Right ventricle myocardium inferior (tissue), 1 donor: ENCODE measurements at places on chromosomes 5 and 9. TPM values are rescaled to one million over a fixed set of nuclear protein-coding genes. Genes with fewer than 3 reads are reported as not detected.

Gene LIX1
- total RNA-seq: not detected

DNA sequence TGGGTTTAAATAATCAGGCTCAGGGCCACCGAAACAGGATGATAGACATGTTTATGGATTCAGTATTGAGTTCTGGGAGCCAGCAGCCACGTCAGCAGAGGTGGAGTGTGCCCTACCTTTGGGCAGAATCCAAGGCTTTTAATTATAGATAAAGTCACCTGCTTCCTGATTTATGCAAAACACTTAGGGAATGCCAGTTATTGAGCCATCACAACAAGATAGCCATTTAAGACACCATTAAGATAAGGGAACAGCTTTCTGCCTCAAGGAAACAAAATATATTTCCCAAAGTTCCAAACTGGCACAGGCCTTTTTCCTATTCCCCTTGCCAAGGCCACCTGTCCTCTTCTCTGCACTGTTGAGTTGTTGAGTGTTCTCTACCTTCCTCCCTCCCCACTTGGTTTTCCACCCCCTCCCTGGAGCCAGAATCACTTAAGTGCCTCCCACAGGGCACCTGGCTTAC lies 2.4 kb downstream of the CCL28 start:
- no peak for DNase-seq

Gene CARTPT
- total RNA-seq: not detected

DNA sequence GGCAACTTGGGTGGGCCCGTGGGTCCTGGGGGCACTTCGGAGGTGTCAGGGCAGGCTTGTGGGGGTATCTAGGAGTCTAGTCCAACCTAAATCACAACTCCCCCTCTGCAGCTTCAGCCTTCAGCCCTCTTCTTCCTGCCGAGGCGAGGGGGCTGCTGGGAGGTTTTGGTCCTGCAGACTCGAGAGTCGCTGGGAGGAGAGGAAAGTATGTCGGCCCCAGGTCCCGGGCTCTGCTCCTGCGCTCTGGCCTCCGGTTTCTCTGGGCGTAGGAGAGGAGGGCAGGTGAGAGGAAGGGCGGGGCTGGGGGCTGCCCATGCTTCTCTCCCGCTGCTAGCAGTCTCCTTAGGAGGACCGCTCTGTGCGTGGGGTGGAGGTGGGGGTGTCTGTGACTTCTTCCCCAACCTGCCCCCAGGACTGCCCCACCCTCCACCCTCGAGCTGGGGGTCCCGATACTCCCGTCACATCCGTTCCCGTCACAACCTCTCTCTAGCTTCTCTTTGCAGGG lies 139.8 kb upstream of the COL5A1 start:
- peak; percentile 35 for DNase-seq

DNA sequence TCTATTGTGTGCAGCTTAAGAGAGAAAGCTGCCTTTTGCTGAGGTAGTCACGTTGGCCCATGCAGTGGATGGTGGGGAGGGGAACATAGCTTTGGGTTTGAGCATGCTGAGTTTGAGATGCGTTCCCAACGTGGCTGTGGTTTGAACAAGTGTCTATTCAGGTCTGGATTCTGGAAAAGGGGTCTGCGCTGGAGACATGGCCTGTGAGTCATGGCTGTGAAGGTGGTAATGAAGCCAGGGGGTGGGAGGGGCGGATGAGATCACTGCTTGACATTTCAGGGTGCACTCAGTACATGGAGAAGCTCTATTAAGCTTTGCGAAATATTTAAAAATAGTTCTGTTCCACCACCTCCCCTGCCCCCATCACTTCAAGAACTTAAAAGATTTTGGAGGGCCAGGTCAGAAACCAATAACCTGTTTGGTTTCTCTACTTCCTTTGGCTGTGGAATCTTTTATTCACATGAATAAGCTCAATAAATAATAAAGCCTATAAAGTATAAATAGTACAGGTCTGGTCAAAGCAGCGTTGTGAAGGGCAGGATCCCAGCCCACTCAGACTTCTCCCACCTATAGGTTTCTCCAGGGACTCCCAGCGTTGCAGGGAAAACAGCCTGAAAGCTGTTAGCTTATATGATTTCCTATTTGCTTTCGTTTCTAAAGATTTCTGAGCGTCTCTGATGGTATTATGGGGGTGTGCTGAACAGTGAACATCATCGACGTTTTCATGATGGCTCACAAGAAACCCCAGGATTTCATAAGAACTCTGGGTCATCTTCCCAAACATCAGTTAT lies 189.9 kb downstream of the NSG2 start:
- no peak for DNase-seq

DNA sequence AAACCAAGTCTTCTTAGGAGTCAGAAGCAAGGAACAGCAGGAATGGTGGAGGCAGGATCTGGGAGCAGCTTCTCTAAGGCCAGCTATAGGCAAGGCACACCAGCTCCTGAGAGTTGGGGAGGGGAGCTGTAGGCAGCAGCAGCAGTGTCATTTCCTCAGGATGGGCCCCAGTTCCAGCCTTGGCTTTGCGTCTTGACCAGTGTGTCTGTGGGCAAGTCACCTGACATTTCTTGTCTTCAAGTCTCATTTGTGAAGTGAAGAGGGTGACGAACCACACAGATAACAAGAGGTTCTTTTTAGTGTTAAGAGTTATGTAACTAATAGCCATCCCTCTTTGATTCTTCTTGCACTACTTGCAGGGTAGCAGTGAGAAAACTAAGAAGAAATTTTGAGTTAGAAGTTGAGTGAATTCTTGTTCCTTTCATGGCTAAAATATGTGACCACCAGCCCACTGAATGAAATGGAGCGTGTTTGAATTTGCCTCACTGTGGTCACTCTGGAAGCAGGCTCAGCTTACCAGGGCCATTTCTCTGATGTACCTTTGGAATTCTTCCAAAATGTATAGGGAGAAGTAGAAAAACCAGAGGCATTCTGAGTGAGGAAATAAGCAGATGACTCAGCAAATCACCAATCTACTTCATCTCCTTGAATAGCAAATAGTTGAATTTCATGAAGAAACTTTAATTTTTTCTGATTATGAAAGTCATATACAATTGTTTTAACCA lies 42.4 kb downstream of the RHOBTB3 start:
- DNase-seq: no peak

Gene MARVELD2
- 1.5 TPM for total RNA-seq

- no peak for DNase-seq
Measured at GRCh38 chr5:143057580-143057999, 287.4 kb downstream of the ARHGAP26 start.

- no peak for DNase-seq
Measured at GRCh38 chr5:113224605-113225065, 210.2 kb downstream of the TSSK1B start.

GRCh38 chr5:53490747-53491146 lies 10.3 kb downstream of the FST start:
- no peak for DNase-seq

DNA sequence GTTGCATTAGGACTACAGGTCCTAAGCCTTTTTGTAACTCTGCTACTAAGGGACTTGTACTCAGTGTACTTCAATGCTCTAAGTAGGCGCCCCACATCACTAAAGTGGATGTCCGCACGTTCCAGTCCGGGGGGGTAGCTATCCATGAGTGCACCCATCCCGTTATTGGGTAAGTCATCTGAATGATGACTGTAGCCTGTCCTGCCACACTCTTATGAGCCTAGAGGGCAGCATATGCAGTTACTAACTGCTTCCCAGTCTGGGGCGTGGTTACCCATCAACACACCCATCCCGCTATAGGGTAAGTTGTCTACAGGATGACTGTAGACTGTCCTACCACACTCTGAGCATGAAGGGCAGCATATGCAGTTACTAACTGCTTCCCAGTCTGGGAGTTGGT lies 1053.9 kb downstream of the PTPRD start:
- DNase-seq: no peak

DNA sequence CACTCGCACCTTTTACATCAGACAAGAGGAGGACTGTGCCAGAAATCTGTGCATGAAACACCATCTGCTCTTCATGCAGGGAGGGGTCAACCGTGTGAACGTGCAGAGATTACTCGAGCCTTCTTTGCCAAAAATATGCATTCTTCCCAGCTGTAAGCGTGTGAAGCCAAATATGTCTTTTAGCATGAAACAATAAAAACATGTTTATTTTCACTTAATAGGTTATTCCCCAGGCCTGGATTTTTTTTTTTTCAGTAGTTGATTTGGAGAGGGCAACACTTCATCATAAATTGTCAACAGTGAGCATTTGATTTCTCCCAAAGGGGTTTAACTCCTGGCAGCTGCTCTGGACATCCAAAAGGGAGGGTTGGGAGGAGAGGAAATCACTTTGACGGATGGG lies 23.8 kb downstream of the PLAC8L1 start:
- no peak for DNase-seq

- peak; percentile 63 for DNase-seq
Measured at GRCh38 chr9:88871669-88872068, 119.6 kb upstream of the S1PR3 start.

- no peak for DNase-seq
Measured at GRCh38 chr9:16044579-16044881, 491.7 kb downstream of the CCDC171 start.

Gene NR5A1
- not detected for total RNA-seq

Gene PCDHGB3
- total RNA-seq: 7.3 TPM

DNA sequence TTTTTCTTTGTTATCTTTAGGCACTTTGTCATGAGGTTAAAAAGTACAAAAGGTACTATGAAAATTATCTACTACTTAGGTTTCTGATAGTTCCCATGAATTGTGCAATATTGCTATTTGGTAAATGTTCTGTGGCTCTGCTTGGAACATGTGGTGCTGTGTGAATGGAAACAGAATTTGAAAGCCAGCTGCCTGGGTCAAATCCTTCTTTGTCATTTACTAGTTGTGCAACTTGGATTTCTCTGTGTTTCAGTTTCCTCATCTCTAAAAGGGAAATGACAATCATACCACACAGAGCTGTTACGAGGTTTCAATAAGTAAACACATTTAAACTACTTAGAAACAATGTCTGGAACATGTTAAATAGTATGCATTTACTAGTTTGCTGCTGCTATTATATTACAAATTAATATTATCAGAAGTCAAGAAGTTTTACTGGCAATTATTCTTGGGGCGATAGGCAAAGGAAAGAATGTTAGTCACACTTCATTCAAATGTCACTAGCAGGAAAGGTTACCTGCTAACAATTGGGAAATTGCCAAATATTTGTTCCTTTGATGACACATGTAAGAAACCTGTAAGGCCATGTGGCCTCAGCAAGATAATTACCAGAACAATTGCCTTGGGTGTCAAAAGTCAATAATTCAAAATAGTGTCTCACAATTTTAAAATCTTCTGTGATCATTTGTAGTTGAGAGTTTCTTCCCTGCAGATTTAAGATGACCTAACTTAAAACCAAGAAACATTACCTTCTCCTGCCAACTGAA lies 184.8 kb downstream of the KIAA0825 start:
- no peak for DNase-seq

Gene SYK
- 4.2 TPM for total RNA-seq
